Amniotic stem cell (primary cell): ENCODE measurements at places on chromosomes 4 and X.

DNA sequence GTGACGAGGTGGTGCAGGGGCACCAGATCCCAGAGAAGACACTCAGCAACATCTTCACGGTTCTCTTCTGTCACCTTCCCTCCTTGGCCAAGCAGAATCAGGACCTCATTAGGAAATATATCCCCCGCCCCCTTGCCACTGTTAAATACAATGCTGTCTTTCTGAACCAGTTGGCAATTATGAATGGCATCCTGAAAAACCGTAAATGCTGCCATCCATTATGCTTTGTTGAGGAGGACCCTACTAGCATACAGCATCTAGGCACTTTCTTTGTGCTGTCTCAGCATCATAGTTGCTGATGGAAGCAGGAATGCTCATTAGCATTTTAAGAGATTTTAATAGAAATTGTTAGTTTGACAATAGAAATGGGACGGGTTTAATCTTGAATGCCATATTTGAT lies 138.5 kb downstream of the DCLK2 start:
- DNase-seq: no peak

GRCh38 chr4:38205261-38205660 lies 245.1 kb downstream of the PTTG2 start:
- DNase-seq: no peak

- DNase-seq: no peak
These were observed 12.6 kb downstream of the DCLK2 start for GRCh38 chr4:150090836-150091235.

GRCh38 chr4:176433983-176434382 lies 114.2 kb downstream of the SPCS3 start:
- DNase-seq: no peak

DNA sequence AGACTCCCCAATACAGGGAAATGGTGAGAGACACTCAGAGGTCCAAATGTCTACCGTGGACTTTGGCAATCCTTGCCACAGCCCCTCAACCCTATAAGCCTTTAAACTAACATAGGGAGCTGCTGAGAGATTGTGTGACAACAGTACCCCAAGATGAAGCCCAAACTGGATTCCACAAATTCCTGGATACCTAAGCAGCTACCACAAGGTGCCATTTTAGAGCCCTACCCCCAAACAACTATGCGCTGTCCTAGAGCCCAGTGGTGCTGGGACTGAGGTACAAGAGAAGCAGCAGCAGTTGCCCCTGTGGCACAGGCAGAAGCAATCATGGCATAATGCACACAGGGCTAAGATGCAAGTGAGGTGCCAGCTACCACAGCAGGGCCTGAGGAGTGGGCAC lies 2.7 kb upstream of the TMPRSS11F start:
- DNase-seq: no peak

- DNase-seq: no peak
These were observed 55.7 kb downstream of the NDNF start for GRCh38 chr4:121016611-121017010.

DNA sequence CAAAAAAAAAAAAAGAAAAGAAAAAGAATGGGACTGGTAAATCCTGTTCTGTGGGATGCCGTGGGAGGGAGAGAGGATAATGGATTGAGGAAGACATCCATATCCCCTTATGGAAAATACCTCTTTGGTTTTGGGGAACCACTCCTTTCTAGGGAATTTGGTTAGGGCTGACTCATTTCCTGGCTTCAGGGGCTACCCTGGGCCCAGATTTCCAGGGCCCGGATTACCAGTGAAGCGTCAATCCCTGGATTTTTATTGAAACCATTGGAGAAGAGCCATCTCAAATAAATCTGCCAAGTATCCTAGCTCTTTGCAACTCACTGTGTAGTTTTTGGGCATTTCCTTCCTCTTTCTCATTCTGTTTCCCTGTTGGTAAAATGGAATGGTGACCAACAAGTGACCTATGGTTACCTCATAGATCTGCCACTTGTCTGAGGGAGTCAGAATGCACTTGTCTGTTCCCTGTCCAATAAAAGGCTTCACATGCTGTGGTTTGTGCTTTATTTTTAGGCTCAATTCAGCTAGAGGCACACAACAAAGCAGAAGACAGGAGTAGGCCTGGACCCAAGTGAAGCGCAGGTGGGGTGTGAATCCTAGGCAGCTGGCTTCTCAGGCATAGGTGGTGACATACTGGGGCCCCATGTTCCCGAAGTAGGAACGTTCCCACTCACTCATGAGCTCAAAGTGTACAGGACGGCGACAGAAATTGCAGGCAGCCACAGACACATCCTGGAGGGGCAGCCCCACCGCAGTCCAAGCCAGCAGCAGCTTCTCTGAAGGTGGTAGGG lies 8.6 kb downstream of the APEX2 start:
- DNase-seq: no peak

- DNase-seq: no peak
These were observed 6.0 kb downstream of the FRG2 start for GRCh38 chr4:190020790-190021717.

GRCh38 chr4:38889143-38889542 lies 21.5 kb downstream of the FAM114A1 start:
- peak; percentile 89 for DNase-seq

GRCh38 chr4:2243681-2244380 lies 1.9 kb upstream of the HAUS3 start:
- DNase-seq: no peak

DNA sequence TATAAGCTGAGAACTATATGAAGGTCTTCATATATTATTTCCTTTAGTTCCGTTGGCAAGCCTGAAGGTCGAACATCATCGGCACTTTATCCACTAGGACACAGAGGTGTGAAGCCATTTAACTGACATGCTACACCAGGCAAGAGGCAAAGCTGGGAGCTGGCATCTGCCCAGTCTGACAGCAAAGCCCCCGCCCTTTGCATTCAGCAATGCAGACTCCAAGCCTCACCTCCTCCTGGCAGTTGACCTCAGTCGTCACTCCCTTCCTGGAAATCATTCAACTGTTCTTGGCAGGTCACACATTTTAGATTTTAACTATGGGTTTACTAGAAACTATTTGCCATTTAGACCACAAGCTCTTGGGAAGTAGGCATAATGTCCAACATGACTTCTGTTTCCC lies 135.8 kb upstream of the FRG1 start:
- no peak for DNase-seq

DNA sequence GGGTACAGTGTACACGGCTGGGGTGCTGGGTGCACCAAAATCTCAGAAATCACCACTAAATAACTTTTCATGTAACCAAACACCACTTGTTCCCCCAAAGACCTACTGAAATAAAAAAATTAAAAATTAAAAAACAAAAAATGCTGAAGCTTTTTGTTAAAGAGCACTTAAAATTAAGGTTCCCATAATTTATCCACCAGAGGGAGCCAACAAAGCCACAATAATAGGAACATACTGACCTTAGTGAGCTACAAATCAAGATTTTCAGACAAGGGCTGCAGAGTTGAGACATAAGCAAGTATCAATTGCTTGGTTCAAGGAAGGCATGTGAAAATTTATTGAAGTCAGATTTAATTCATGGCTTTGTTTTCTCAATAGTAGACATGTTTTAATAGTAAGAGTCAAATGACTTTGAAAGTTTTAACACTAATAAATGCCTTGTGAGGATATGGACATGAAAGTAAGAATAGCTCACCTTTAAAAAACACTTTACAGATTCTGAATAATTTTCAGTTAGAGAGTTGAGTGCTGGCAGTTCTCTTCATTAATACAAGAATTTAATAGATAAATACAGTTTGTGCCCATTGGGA lies 43.0 kb upstream of the SCOC start:
- DNase-seq: peak; percentile 39

GRCh38 chr4:156933633-156934258 lies 37.9 kb downstream of the PDGFC start:
- DNase-seq: peak; percentile 49

DNA sequence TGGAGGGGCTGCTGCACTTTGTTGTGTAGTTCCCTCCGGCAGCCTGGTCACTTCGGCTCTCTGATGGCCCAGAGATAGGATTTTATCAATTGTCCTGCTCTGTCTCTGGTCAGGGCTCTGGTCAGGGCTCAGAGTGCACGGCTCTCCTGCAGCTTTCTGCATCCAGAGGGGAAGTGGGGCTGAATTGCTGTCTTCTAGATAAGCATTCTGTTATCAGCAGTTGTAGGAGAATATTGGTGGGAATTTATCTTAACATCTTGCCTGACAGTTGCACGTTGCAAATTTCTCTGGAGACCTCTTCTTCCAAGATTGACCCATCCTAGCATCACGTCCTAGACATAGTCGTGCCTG lies 62.8 kb downstream of the FAM193A start:
- no peak for DNase-seq

- DNase-seq: no peak
These were observed 17.7 kb upstream of the MRFAP1 start for GRCh38 chr4:6622744-6623143.

- DNase-seq: no peak
These were observed 245.2 kb downstream of the RAB28 start for GRCh38 chr4:13238936-13239335.

DNA sequence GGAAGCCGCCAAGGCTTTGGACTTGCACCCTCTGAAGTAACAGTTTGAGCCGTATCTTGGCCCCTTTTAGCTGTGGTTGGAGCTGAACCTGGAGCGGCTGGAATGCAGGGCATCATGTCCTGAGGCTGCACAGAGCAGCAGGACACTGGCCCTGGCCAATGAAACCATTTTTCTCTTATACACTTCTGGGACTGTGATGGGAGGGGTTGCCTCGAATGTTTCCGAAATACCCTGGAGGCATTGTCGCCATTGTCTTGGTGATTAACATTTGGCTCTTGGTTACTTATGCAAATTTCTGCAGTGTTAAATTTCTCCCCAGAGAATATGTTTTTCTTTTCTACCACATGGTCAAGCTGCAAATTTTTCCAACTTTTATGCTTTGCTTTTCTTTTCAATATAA lies 137.2 kb downstream of the MAGEC1 start:
- no peak for DNase-seq

DNA sequence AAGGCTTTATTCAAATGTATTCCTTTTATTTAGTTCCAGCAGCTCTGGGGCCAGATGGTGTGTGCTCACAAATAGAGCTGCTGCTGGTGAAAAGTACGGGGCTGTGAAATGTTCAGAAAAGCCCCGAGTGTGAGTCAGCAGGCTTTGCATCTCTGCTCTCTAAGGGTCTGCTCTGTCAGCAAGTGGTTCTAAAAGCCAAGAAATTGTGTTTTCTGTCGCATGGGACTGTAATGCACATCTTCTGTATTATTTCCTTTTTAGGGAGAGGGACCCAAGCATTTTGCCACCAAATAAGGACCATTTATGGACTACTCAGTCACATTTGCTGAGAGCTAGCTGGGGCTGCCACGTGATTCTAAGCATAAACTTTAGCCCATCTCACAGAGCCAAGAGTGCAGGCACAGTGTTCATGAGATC lies 82.9 kb upstream of the NHS start:
- DNase-seq: no peak

DNA sequence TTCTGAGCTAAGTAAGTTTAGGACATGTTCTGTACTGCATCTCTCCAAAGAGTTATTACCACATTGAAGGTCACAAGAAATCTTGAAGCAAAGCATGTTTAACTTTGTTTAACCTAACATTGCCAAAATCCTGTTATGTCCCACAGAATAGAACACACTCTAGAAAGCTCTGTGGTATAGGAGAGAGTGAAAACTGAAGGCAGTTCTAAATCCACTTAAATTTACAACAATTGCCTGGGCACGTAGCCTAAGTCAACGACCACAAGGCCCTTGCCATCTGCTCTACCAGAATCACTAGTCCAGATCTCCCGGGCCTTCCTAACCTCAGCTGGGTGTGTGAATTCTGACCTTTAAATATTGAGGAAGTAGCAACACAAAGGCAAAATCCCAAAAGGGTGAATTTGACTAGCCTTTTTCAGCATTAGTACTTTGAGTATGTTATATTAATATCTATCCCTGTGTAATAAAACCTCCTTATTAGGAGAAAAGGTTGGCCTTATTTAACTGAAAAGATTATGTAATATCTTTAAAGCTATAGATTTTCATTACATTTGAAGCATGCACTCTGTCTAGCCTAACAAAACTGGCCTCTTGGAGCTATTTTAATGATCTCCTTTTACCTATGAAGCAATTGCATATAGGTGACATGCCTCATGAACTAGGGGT lies 4.5 kb upstream of the MAML3 start:
- no peak for DNase-seq

DNA sequence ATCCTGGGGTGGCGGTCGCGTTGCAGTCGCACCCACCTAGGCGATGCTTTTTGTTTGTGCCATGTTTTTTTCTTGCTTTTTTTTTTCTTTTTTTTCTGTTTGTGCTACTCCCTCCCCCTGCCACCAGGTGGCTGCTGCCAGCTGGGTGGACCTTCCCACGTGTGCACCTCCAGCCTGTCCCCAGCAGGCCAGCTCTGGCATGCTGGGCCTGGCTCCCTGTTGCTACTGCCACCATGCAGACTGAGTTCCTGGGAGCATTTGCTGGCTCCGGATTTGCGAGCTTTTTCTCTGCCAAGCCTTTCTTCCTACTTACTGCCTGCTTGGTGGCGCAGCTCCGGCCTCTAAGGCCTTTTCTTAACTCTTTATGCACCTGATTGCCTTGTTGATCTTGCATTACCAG lies 161.2 kb upstream of the WDFY3 start:
- no peak for DNase-seq

GRCh38 chrX:12269484-12269883 lies 131.2 kb downstream of the FRMPD4 start:
- no peak for DNase-seq

DNA sequence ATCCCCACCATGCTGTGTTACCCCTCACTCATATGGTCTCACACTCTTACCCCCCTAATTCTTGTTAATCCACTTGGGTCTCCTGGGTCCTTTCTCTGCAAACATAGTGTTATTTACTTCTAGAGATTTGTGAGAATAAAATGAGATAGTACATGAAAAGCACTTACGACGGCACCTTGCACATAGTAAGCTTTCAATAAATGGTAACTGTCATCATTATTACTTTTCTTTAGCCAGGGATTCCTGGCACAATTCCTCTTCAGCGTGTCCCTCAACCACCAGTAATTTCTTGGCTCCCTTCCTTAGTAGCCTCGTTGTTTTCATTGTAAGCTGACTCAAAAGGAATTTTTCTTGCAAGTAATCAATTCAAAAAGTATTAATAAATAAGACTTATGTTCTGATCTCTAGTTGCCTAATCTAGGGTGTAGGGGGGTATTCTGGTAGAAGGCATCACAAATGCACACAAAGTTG lies 30.1 kb upstream of the RBMX start:
- no peak for DNase-seq

- DNase-seq: no peak
These were observed 132.1 kb upstream of the RAPGEF2 start for GRCh38 chr4:158970812-158971211.

DNA sequence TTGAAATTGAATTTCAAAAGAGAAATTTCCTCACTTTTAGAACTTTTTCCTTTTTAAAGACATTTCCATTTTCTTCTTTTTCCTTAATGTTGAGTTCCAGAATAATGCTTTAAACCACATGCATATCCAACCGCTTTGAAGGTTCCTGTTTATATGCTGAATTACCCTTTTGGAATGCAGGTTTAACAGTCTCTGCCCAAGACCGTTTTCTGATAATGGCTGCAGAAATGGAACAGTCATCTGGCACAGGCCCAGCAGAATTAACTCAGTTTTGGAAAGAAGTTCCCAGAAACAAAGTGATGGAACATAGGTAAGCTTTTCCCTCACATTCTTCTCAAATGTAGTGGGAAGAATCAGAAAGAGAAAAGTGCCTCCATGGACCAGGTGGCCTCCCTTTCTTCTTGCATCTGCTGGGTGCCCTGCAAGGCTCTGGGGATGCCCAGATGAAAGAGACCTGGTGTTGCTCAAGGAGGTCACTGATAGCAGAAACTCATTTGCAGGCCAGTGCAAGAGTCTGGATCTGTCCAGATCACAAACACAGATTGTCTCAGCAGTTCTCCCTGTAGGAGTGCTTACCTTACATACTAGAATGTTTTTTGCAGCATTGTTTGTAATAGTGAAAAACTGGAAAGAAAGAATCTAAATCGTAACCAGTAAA lies 42.9 kb downstream of the MOSPD2 start:
- DNase-seq: peak; percentile 1

GRCh38 chr4:30473225-30473624 lies 246.9 kb upstream of the PCDH7 start:
- DNase-seq: no peak
